ENCODE measurements at places on chromosomes 5 and 9.

DNA sequence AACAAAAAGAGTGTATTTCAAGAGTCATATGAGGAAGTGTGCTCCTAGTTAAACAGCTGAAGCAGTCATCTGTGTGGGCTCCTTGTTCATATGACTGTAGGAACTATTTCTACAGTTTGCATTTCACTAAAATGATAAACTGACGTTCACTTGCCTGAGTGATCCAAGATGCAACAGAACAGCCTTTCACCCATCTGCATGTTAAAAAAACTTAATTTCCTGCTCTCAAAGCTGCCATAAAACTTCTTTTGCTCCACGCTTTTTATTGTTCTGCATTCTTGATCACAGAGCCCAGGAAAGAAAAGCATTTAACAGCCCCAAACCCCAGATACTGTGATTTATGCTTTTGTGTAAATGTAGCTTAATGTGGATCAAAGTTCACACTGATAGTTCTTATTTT is 43.9 kb downstream of the ZNF608 start:
- DNase-seq, result no peak

GRCh38 chr9:15219546-15219945 is 87.5 kb downstream of the TTC39B start:
- no peak for DNase-seq

- DNase-seq, result no peak
These were observed 16.6 kb downstream of the STOM start for GRCh38 chr9:121353241-121354061.

GRCh38 chr5:12330993-12331588 is 426.8 kb upstream of the CTNND2 start:
- no peak for DNase-seq

- no peak for DNase-seq
These were observed 14.3 kb upstream of the PSMB7 start for GRCh38 chr9:124429530-124429867.

- no peak for DNase-seq
These were observed 159.0 kb downstream of the TLE1 start for GRCh38 chr9:81530310-81530810.

- DNase-seq, result no peak
These were observed 8.7 kb upstream of the AOPEP start for GRCh38 chr9:94717761-94718160.

GRCh38 chr9:37011530-37011929 is 22.5 kb downstream of the PAX5 start:
- no peak for DNase-seq

- no peak for DNase-seq
These were observed 27.7 kb upstream of the SLC25A51 start for GRCh38 chr9:37931592-37931991.

- no peak for DNase-seq
These were observed 32.3 kb downstream of the SH3GLB2 start for GRCh38 chr9:128995791-128996190.

GRCh38 chr5:3993856-3994473 is 398.3 kb downstream of the IRX1 start:
- no peak for DNase-seq

- DNase-seq, result no peak
These were observed 28.8 kb downstream of the LPCAT1 start for GRCh38 chr5:1494780-1495524.

DNA sequence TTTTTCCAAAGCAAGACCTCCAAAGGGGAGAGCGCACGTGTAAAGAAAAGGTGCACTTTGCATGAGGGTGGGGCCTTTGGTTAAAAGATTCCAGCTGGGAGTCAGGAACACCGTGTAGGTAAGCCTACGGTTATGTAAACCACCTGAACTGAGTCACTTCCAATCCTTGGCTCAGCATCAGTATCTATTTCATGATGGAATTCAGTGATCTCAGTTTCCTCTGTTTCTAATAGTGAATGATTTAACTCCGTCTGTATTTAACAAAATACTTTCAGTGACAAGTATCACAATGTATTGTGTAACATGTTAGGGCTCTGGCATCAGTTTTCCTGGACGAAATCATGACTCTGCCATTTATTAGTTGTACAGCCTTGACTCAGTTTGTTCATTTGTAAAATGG is 1.3 kb upstream of the SVEP1 start:
- DNase-seq, result no peak

GRCh38 chr9:84593352-84593751 is 76.2 kb upstream of the NTRK2 start:
- DNase-seq, result no peak

DNA sequence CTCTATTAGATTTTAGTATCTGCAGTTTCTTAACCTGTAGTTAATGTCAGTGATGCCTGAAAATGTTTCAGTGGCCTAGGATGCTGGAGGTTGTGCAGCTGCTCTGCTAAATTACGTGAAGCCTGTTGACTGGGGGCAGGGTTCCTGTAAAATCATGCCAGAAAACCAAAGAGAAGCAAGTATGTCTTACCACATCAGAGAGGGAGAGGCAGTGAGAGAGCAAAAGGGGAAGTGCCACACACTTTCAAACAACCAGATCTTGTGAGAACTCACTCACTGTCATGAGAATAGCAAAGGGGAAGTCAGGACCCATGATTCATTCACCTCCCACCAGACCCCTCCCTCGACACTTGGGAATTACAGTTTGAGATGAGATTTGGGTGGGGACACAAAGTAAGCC is 83.9 kb upstream of the CYLC2 start:
- no peak for DNase-seq

DNA sequence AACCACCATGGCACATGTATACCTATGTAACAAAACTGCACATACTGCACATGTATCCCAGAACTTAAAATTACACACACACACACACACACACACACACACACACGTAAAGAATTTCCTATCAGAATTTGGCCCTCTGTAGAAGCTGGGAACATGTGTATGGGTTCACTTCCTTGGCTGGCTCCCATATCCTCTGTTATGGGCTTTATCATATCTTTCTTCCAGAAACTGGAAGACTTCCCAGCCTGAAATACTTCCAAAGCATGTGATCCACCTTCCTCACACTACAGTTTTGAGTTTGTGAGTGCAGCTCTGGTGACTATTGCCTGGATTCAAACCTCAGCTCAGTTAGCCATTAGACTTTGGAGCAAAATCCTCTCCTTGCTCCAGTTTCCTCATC is 78.6 kb upstream of the GDNF start:
- DNase-seq, result no peak

- no peak for DNase-seq
These were observed 386.8 kb upstream of the CHD1 start for GRCh38 chr5:99315413-99316183.

DNA sequence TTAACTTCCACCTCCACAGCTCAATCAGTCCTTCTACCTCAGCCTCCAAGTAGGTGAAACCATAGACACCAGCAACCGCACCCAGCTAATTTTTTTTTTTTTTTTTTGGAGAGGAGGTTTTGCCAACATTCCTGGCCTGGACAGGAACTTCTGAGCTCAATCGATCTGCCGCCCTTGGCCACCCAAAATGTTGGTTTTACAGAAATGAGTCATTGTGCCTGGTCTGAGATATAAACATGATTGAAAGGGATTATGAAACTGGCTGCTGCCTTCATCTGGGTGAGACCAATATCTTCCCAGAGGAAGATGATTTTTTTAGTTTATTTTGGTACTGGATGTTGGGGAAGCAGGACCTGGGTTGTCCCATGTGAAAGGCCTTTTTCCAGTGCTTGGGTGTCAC is 9.2 kb downstream of the TAF11L12 start:
- no peak for DNase-seq

- no peak for DNase-seq
These were observed 33.2 kb downstream of the CSF1R start for GRCh38 chr5:150052956-150053712.

DNA sequence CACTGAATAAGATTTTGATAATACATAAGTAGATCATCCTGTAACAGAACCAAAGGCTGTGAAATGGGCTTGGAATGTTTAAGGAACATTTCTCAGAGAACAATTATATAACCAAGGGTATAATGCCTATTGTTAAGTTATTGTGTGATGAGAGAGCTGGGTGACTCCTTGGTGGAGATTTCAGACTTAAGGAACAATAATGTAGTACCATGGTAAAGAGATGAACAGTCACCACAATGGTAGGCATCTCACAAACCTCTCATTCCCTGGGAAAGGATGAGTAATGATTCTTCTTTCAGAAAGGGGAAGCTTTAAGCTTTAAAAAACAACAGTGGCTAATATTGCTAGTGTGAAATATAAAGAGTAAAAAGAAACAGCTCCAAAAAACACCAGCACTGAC is 147.4 kb downstream of the TRIM36 start:
- no peak for DNase-seq

DNA sequence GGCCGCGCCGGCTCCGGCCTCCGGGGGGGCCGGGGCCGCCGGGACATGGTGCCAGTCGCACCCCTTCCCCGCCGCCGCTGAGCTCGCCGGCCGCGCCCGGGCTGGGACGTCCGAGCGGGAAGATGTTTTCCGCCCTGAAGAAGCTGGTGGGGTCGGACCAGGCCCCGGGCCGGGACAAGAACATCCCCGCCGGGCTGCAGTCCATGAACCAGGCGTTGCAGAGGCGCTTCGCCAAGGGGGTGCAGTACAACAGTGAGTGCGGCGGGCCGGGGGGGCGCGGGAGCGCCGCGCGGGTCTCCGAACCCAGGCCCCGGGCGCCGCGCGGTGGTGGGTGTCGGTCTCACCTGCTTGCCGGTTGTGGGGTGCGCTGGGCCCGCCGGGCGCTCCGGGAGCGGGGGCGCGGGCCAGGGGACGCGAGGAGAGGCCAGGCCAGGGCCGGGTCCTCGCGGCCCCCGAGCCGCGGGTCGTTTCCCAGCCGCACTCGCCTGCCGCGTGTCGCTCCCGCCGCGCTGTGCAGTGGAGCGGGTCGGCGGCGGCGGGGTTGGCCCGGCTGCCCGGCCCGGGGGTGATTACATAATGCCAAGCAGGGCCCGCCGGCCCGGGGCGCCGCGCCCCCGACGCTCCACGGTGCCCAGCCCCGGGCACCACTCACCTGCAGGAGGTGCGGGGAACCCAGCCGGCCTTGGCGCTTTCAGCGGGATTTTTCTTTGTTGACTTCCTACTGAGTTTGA is 492 bp downstream of the RABL6 start:
- DNase-seq, result no peak

- DNase-seq, result no peak
These were observed 153.4 kb upstream of the POU5F2 start for GRCh38 chr5:93894601-93895354.

All from fibroblast of the conjunctiva (primary cell).